Mesenchymal stem cell (in vitro differentiated cells and primary cell): ENCODE measurements at places on chromosomes 2 and 18.
A peak's percentile ranks its signal among the peaks of the same experiment; 100 is the strongest.

DNA sequence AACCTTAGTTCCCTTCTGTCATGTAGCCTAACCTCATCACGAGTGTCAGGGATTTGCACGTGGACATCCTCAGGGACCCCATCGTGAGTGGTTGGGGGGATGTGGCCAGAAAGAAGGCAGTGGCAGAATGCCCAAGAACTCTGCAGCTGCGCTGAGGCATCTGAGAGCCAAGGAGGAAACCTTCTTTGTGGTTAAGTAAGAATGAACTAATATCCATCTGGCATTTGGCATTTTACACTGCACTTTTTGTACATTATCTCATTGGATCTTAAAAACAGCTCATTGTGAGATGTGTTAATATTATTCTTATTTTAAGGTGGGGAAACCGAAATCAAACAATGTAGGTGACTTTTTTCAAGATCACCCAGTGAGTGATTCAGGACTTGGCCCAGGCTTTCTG is 32.6 kb upstream of the APCDD1 start:
- no peak for DNase-seq

- no peak for DNase-seq
These were observed 1108.7 kb upstream of the TMEFF2 start for GRCh38 chr2:193303464-193303863.

DNA sequence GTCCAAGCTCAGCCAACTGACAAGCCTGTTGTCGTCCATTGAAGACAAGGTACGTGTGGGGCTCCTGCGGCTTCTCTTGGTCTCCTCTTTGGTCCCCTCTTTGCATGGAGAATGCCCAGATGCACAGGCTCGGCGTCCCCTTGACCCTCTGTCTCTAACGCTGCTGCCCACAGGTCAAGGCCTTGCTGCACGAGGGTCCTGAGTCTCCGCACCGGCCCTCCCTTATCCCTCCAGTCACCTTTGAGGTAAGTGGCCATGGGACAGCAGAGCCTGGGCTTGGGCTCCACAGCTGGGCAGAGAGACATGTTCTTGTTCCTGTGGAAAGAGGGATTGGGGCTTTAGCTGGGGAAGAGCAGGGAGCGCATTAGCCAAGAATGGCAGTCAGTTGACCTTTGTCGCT is 86.1 kb downstream of the INPP5D start:
- no peak for DNase-seq

GRCh38 chr2:106189325-106189724 is 4.8 kb downstream of the UXS1 start:
- no peak for DNase-seq

DNA sequence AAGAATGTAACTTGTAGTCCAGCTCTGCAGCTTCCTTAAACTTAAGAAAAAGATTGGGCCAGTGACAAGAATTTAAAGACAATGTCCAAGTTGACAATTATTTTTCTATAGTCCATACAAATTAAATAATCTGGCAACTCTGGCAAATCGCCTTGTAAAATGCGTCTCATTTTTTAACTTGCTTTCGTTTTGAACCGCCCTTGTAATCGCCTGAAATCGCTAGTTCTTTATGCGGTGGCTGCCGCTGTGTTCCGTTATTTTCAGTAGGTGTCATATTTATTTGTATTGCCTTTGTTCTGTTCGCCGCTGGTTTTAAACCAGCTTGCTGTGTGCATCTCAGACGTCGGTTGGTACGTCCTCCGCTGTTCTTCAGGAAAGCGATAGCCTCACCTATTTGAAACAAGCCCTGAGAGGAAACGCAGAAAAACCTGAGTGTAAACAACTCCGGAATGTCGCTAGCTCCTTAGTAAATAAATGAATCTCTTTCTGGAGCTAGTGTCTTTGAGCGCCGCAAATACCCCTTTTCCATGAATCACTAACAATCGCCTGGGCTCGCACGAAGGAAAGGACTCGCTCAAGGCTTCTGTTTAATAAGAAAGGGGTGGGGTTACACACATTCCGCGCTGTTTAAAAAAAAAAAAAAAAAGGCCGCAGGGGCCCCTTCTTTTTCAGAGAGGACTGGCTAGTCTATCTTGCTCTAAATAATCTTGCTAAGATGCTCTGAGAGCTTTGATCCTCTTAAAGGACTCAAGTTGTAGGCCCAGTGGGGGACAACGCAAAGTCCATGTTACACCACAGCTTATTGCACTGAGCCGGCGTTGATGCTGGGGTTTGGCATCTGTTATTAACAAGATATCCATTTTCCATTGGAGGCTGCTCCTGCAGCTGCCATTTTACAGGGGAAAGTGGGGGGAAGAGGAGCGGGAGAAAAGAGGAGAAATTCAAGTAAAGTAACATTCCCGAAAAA is 3.0 kb downstream of the HOXD8 start:
- peak; percentile 21 for DNase-seq

GRCh38 chr2:47295981-47296635 is 106.8 kb upstream of the MSH2 start:
- no peak for DNase-seq

- DNase-seq = no peak
These were observed 2139.8 kb upstream of the CELF4 start for GRCh38 chr18:39705362-39705761.
